ENCODE measurements at places on chromosomes 1 and 21. TPM values are rescaled to one million over a fixed set of nuclear protein-coding genes. Genes with fewer than 3 reads are reported as not detected.

Gene ADCY10
- 1.2 TPM for total RNA-seq

Gene HSF2BP
- total RNA-seq, result 1.0 TPM

Gene KCNJ9
- total RNA-seq, result not detected

Gene SLC25A34
- total RNA-seq, result 0.26 TPM

Gene TMOD4
- total RNA-seq, result not detected

Gene FMO5
- total RNA-seq, result 0.13 TPM

Gene TEDDM1
- total RNA-seq, result not detected

Gene LRRC3
- 1.0 TPM for total RNA-seq

Gene PLCH2
- not detected for total RNA-seq

Gene FCMR
- total RNA-seq, result 0.39 TPM

Gene SPRR5
- total RNA-seq, result not detected

Gene TCHH
- not detected for total RNA-seq

Gene TNNI3K
- not detected for total RNA-seq

Gene HSD3B2
- not detected for total RNA-seq

Gene ZFP69
- total RNA-seq, result 3.0 TPM

Gene ZNF648
- total RNA-seq, result not detected

Gene RAP1GAP
- not detected for total RNA-seq

Gene RIMKLA
- 0.13 TPM for total RNA-seq

Gene SPOCD1
- 15.3 TPM for total RNA-seq

Gene AMY2A
- not detected for total RNA-seq

Gene NFIA
- 18.7 TPM for total RNA-seq

Gene ACBD3
- 51.3 TPM for total RNA-seq

Gene NIBAN1
- total RNA-seq, result 34.4 TPM

Gene GPR25
- total RNA-seq, result 0.48 TPM
